ENCODE measurements at places on chromosomes 5 and 9.

DNA sequence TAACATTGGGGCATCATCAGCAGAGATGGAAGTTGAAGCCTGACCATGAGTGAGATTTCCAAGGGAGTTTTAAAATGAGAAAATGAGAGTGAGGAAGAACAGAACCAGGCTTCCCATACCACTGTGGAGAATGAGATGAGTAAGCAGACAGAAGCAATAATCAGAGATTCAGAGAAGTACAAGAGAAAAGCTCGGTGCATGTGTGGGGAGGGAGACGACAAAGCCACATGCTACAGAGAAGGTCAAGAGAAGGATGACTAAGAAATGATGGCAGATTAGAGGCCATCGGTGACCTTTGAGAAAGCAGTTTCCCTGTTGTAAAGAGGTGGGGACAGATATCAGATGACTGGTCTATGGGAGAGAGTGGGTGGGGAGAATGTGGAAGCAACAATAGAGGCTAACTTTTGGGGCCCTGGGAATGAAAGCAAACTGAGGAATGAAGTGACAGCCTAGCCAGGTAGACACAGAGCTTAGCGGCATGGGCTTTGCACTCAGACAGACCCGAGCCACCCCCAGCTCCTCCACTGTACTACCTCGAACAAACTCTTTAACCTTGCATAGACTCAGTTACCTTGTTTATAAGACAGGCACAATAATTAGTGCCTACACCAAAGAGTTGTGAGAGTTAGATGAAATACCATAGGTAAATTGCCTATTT lies 207.7 kb downstream of the PIK3R1 start:
- H3K27me3 ChIP-seq = no peaks in the 10 kb centered on the region
- H3K4me3 ChIP-seq = no peak overlapping the region
- peaks cover 25% of the 10 kb centered on the region for H3K4me1 ChIP-seq

- no peaks in the 10 kb centered on the region for H3K4me1 ChIP-seq
- no peak overlapping the region for H3K27ac ChIP-seq
- no peaks in the 10 kb centered on the region for H3K27me3 ChIP-seq
- no peak for DNase-seq
Measured at GRCh38 chr9:89564346-89564878, 40.4 kb upstream of the GADD45G start.

GRCh38 chr5:63961598-63962161 lies 565 bp downstream of the HTR1A start:
- no peak overlapping the region for H3K4me3 ChIP-seq
- H3K4me1 ChIP-seq = no peaks in the 10 kb centered on the region
- no peaks in the 10 kb centered on the region for H3K36me3 ChIP-seq
- H3K27me3 ChIP-seq = peaks cover 13% of the 10 kb centered on the region
- DNase-seq = no peak
- H3K27ac ChIP-seq = no peak overlapping the region

GRCh38 chr5:72597456-72597948 lies 90.3 kb upstream of the ZNF366 start:
- peaks cover 21% of the 10 kb centered on the region for H3K4me1 ChIP-seq
- DNase-seq = peak; percentile 70
- H3K27me3 ChIP-seq = no peaks in the 10 kb centered on the region
- H3K27ac ChIP-seq = peak overlapping the region; percentile 21
- H3K36me3 ChIP-seq = no peaks in the 10 kb centered on the region

DNA sequence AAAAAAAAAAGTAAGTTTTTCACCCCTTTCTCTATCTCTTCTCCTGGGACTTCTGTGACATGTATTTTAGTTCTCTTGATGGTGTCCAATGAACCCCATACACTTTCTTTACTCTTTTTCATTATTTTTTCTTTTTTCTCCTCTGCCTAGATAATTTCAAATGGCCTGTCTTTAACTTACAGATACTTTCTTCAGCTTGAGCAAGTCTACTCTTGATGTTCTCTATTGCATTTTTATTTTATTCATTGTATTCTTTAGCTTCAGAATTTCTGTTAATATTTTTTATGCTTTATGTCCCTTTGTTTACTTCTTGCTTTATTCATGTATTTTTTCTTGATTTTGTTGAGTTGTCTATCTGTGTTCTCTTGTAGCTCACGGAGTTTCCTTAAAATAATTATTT lies 32.5 kb upstream of the FAM120A start:
- DNase-seq = no peak
- no peak overlapping the region for H3K27ac ChIP-seq
- H3K4me3 ChIP-seq = no peak overlapping the region
- H3K4me1 ChIP-seq = peaks cover 6% of the 10 kb centered on the region

DNA sequence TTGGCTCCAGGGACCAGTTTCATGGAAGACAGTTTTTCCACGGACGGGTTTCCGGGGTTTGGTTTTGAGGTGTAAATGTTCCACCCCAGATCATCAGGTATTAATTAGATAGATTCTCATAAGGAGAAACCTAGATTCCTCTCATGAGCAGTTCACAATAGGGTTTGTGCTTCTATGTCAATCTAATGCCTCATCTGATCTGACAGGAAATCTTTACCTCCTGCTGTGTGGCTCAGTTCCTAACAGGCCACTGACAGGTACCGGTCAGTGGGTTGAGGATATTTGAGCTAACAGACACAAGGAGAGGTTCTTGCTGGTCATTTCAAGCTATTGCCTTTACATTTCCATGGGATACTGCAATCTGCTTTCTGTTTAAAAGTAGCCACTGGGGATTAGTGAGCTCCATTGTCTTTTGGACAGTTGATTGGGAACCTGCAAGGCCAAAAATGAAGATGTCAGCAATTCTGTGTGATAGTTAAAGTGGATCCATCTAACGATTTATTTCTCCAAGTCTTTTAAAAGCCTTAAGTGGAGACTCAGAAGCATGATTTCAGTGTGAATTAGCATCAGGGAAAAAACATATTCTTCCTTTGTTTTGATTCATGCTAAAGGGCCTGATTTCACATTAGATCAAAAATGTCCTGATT lies 38.6 kb downstream of the MRPS30 start:
- no peak overlapping the region for H3K27ac ChIP-seq
- no peaks in the 10 kb centered on the region for H3K27me3 ChIP-seq
- H3K4me3 ChIP-seq = no peak overlapping the region

DNA sequence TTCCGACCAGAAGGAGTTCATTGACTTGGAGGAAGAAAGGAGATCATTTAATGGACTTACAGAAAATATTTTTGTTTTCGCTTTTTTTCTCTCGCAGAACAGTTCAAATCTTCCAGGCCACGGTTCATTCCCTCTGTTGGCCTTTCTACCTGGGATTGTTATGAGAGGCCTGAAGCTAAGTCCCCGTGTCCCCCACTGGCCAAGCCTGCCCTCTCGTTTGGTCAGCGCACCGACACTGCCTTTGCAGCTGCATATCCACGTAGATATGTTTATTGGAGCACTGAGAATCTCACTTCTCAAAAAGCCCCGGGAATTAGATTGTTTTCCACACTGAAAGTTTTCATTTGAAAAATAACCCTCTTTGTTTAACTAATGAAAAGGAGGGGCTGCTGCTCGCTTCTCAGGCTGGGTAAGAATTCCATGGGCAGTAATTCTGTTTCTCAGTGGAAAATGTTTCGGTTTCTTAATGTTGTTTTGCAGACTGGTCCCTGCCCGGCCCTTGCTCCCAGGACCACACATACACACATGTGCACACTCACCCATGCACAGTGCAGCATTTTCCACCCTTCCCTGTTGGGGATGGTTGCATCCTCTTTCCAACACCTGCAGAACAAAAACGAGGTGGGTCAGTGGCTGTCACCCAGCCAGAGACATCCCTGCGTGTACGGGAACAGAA lies 655.7 kb downstream of the BNC2 start:
- no peak for DNase-seq
- H3K4me1 ChIP-seq = peaks cover 10% of the 10 kb centered on the region
- H3K27ac ChIP-seq = peak overlapping the region; percentile 34
- no peak overlapping the region for H3K4me3 ChIP-seq
- H3K27me3 ChIP-seq = no peaks in the 10 kb centered on the region
- no peaks in the 10 kb centered on the region for H3K36me3 ChIP-seq

DNA sequence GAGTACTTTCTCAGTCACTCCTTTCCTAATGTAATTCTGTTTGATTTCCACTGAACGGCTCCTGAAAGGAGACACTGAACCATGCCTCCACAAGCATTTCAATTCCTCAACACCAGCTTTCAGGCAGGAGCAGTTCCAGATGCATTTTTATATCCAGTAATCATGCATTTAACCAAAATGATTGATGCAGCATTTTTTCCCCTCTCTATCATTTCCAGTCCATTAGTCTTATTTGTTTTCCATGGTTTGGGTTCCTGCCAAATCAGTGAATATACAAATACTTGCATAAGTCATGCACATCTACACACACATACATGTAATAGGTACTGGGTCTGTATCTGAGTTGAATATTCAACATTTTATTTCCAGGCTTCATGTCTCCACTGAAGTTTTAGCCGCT lies 122.7 kb downstream of the GRIA1 start:
- no peak overlapping the region for H3K4me3 ChIP-seq
- no peaks in the 10 kb centered on the region for H3K27me3 ChIP-seq
- DNase-seq = no peak
- no peaks in the 10 kb centered on the region for H3K4me1 ChIP-seq
- no peaks in the 10 kb centered on the region for H3K36me3 ChIP-seq
- H3K27ac ChIP-seq = no peak overlapping the region

GRCh38 chr9:106312906-106313305 lies 550.1 kb upstream of the ZNF462 start:
- H3K4me3 ChIP-seq = no peak overlapping the region
- no peaks in the 10 kb centered on the region for H3K36me3 ChIP-seq
- H3K4me1 ChIP-seq = no peaks in the 10 kb centered on the region
- no peaks in the 10 kb centered on the region for H3K27me3 ChIP-seq

DNA sequence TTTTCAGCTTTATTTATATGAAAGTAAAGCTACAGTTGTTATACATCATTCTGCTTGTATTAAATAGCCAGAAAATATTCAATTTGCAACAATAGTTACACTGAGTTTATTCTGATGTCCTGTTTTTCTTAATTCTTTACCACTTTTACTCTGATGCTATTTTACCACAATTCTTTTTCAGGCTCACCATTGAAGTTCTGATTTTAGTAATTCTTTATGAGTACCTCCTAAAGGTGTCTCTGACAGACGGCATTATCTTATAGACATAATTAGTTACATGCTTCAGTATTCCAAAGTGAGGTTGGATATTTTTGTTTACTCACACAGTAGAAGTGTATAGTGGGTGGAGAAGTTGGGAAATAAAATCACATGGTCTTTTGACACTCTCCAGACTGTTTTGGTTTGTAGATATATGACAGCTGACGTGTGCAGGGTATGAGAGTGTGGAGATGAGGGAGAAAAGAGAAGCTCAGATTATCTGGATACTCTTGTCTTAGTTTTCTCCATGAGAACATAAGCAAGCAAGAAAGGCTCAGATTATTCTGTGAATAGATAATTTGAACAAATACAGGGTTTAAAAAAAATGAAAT lies 97.4 kb downstream of the FBXO4 start:
- no peaks in the 10 kb centered on the region for H3K36me3 ChIP-seq
- H3K4me1 ChIP-seq = no peaks in the 10 kb centered on the region
- DNase-seq = no peak
- no peaks in the 10 kb centered on the region for H3K27me3 ChIP-seq

DNA sequence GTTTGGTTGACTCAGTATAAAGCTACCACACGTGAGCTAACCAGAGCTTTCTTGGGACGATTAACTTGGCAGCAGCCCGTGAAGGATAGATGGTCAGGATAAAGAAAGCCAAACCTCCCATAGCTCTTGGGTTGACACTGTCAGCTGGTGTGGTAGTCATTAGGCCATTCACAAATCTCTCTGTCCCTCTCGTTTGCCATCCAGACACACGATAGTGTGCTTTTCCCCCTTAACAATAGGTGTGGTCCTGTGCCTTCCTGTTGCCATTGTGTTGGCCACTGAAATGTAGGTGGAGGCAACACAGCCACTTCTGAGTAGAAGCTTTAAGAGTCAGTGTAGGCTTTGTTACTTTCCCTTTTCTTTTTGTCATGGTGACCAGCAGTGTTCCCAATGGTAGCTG lies 11.7 kb downstream of the OR13J1 start:
- H3K4me1 ChIP-seq = peaks cover 3% of the 10 kb centered on the region
- DNase-seq = peak; percentile 53
- H3K4me3 ChIP-seq = no peak overlapping the region
- H3K27me3 ChIP-seq = no peaks in the 10 kb centered on the region
- no peak overlapping the region for H3K27ac ChIP-seq

DNA sequence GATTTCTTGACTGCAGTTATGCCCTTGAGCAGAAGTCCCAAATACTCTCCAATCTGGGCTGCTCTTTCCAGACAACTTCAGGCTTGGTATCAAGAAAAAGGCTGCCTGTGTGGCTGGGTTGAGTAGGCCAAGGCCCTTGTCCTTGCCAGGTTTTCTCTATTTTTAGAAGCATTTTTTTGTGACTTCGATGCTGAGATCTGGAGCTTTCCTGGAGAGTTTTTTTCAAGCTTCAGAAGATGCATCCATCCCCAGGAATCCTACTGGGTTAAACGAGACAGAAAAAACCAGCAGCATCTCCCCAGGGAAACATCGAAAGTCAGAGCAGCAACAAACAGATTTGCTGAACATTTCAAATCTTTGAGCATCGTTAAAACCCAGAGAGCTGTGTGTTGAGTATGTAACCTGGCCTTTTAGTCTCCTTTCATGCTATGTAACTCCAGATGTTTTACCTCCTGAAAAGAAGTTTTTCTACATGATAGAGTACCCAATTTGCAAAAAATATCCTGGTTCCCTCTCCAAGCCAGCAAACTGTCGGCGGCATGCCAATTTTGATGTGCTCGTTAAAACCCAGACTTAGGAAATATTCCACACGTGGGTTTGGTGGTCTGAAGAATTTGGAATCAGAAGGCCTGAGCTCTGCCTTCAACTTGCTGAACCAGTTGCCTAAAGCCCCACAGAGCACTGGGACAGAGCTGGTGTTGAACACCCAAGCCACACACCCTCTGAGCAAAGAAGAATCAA lies 98.1 kb upstream of the ALDH1B1 start:
- no peak for DNase-seq
- H3K36me3 ChIP-seq = no peaks in the 10 kb centered on the region
- H3K27ac ChIP-seq = no peak overlapping the region
- peaks cover 24% of the 10 kb centered on the region for H3K4me1 ChIP-seq
- no peaks in the 10 kb centered on the region for H3K27me3 ChIP-seq

DNA sequence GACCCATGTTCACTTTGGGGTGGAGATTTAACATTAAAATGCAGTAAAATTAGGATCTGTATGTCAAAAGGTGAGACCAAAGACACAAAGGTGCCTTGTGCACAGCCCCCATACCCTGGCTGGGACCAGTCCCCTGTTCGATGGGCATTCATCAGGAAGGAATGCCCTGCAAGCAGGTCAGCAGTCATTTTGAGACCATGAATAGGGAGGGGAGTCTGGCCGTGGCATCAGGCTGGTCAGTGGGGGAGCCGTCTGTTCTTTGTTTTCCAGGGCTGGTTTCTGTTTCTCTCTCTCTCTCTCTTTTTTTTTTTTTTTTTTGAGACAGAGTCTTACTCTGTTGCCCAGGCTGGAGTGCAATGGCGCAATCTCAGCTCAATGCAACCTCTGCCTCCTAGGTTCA lies 68.9 kb upstream of the GOLM1 start:
- no peak for DNase-seq
- no peaks in the 10 kb centered on the region for H3K27me3 ChIP-seq
- H3K27ac ChIP-seq = no peak overlapping the region
- H3K4me3 ChIP-seq = no peak overlapping the region
- no peaks in the 10 kb centered on the region for H3K4me1 ChIP-seq
- no peaks in the 10 kb centered on the region for H3K36me3 ChIP-seq
